Activated CD8-positive, alpha-beta memory T cell treated with anti-CD3 and anti-CD28 coated beads for 1 hour (primary cell): ENCODE measurements at places on chromosomes 4 and X.

DNA sequence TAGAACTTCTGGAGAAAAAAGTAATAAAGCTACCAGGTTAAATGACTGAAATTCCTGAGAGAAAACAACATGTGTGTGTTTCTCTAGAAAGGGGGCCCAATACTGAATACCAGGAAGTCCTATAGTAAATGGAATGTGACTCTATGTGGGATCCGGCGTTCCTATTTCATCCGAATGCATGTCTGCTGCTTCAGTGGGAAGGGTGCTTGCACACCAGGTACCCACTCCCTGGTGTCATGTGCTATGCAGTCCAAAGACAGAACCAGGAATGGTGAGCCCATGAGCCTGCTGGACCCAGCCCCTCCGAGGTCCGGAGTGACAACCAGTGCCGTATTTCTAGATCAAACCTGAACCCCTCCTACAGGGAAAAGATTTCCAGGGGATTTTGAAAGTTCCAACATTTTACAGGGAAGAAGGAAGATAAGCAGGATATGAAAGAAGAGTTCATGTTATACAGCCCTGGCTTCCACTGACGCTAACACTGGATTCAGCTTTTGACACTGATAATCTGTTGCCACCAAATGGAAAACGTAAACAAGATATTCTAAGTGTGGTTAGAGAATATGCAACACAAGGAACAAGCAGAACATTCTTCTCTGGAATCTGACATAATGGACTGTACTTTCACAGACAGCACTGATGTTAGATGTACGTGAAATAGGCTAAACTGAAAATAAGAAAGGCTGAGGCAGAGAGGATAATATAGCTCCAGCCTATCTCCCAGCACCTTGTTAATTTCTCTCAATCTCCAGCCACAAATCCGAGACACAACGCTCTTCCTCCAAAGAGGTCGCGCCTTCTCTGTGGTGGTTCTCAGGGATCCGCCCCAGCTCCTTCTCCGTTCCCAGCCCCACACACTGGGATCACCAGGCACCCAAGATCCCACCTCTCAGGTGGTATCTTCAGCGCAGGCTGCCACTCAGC, 725 bp upstream of the CXCL1 start:
- no peak for DNase-seq

DNA sequence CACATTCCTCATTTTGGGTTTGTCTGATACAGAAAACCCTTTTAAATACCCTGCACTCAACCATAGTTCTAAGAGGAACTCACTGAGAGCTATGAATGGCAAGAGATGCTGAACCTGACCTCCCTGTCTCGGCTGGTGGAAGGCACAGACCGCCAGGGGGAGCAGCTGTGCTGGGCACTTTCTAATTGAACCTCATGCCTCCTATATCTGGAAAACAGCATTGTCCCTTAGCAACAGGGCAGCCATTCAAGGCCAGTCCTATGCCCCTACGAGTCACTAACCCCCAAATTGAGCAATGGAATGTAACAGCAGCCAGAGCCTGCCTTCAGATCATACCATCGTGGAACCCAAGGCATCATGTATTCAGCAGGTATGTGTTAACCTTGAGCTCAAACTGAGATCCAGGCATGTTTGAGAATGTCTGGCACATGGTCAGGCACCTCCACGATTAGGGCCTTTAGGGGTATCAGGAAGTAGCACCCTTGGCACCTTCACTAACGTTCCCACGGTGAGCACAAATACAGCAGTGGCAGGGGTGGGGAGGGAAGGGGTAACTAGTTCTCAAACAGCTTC, 5.1 kb downstream of the USP27X start:
- DNase-seq = peak; percentile 25

DNA sequence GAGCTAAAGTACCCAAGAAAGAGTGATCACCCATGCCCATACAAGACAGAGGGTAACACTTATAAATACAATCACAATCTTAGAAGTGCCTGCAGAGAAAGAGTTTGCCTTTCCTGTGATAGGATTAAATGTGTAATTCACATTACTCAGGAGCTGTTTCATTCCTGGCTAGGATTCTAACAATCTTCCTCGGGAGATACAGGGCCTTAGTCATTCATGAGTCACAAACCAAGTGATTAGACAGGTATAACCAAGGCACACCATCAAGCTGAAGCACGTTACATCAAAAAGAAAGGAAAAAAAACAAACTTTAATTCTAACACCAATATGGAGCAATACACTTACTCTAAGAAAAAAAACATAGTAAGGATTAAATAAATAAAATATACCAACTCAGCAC, 14.9 kb downstream of the ABCG2 start:
- DNase-seq = no peak

GRCh38 chr4:65968831-65969558, 298.7 kb upstream of the EPHA5 start:
- DNase-seq = no peak

DNA sequence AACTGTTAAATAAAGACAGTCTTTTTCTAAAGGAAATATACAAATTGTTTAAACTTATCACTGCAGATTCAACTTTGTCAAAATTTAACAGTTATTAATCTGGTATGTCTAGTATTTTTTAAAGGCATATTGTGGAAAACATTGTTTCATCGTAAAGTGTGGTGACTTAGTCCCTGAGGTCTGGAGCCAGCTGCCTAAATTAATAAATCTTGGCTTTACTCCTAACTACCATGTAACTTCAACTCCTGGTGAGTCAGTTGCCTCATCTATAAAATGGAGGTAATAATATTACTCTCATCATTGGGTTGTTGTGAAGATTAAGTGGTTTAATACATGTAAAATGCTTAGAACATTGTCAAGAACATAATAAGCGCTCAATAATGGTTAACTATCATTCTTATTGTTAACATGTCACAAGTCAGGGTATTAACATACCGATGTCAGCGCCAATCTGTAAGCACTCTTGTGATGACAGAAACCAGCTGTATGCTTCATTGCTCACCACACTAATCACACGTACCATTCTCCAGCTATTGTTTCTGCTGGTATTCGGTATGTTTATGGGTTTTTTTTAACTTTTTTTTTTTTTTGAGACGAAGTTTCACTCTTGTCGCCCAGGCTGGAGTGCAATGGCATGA, 14.1 kb upstream of the SMIM43 start:
- DNase-seq = no peak

DNA sequence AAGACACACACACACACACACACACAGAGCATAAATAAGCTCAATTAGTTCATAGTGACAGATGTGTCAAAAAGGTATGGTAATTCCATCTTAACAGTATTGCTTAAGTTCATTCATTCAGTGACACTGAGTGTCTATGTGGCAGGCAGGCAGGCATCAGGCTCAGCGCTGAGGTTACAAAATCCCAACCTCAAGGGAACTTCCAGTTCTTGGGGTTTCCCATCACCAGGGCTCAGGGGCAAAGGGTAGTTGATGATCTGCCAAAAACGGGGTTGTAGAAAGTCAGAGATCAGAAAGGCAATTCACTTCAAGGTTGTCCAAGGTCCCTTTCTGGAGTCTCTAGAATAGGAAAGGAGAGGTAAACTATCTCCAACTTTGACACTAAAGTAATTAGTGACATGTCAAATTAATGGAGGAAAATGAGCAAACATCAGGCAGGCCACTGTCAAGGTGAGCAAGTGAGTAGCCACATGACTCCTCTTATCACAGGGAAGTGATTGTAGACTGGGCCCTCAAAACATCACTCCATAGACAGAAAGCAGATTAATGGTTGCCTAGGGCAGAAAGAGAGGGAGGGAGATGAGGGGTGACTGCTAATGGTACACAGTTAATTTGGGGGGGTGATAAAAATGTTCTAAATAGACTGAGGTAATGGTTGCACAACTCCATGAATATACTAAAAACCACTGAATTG, 41.8 kb downstream of the GPC4 start:
- DNase-seq = no peak

- no peak for DNase-seq
Measured at GRCh38 chrX:41472231-41472815, 25.2 kb downstream of the NYX start.
